ENCODE measurements at places on chromosomes 4 and X.

DNA sequence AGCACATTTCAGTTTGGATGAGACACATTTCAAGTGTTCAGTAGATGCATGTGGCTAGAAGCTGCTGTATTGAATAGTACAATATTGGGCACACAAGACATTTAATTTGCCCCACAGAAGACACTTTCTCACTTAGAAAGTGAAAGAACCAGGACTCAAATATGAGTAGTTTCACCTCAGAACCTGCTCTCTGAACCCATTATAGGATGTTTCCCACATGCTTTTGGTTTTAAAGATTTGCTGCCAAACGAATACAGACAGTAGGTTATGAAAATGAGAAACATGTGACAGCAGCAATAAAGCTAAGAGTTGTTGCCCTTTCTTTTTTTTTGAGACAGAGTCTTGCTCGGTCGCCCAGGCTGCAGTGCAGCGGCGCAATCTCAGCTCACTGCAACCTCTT is 32.3 kb downstream of the C4orf54 start:
- DNase-seq = no peak

GRCh38 chr4:6668391-6668790 is 25.3 kb upstream of the S100P start:
- no peak for DNase-seq

GRCh38 chr4:97185233-97185632 is 958.0 kb downstream of the STPG2 start:
- DNase-seq = no peak

- DNase-seq = no peak
Observed at GRCh38 chr4:114527637-114528036, 71.0 kb upstream of the UGT8 start.
